ENCODE measurements at places on chromosomes 12 and 14.

DNA sequence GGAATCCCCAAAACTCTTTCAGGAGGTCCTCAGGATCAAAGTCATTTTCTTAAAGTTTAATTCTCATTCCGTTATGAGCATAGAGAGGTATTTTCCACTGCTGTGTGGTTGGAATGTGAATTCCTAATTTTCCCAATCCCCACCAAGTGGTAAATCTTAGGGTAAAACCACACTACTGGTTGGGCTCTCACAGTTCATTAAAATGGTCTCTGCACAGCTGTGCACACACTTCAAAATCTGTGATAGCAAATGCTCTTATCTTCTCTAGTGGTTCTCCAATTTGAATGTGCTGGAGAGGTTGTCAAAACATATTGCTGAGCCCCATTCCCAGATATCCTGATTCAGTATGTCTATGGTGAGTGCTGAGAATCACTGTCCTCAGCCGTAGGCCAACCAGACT lies 189.1 kb downstream of the BMP4 start:
- DNase-seq, result no peak

DNA sequence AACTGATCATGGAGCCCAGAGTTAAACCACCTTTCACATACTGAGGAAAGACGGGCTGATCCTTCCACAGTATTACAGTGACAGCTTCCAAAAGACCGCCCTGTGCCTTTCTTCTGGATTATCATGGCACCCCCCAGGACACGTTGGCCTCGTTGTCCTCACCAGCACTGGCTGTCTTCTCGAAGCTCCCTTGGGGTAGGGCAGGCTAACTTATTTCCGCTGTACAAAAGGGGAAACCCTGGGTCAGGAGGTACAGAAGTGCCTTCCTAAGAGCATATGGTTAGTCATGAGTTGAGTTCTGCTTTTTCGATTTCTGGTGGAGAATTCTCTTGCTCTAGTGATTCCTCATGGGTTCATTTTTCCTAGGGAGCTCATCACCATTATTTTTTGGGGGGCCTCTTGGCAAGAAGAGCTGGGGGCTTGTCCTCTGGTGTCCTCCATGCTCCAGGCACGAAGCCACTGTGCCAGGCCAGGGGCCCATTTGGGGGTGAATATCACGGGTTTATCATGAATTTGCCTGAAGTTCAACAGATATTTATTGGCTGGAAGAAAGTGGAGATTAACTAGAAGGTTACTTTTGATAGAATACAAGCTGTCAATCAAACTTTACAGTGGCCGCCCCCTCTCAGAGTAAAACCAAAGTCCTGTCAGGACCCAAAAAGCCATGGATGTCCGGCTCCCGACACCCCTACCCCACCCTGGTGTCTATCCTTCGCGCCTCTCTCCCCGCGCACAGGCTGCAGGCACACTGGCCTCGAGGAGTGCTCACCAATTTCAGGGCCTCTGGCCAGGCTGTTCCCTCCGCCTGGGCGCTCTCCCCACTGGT lies 8.8 kb upstream of the TRAF3 start:
- no peak for DNase-seq

- no peak for DNase-seq
Observed at GRCh38 chr12:108645686-108646599, 12.2 kb upstream of the SELPLG start.

DNA sequence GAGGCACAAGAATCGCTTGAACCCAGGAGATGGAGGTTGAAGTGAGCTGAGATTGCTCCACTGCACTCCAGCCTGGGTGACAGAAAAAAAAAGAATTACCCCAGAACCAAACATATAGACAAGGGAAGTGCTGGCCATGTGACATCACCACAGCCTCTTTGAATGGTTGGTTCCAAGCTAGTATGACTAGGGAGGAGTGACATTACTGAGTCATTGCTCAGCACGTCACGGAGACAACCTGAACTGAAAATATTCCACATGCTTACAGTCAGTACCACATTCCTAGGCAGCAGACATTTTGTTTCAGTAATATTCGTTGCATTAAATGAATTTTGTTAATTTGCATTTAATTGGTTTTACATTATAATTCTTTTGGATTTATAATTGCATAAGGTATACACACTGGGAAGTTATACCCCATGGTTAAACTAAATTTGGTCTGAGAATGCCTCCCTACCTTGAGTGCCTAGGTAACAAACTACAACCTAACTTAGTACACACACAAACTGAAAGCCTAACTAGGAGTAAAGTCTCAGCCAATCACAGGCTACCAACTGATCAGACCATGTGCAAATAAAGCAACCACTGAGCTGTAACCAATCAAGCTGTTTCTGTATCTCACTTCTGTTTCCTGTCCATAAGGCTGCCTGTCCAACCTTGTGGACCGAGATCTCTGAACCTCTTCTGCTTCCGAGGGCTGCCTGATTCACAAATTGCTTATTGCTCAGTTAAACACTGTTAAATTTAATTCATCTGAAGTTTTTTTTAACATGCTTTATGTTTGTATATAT lies 164.4 kb downstream of the CAND1 start:
- DNase-seq, result no peak

DNA sequence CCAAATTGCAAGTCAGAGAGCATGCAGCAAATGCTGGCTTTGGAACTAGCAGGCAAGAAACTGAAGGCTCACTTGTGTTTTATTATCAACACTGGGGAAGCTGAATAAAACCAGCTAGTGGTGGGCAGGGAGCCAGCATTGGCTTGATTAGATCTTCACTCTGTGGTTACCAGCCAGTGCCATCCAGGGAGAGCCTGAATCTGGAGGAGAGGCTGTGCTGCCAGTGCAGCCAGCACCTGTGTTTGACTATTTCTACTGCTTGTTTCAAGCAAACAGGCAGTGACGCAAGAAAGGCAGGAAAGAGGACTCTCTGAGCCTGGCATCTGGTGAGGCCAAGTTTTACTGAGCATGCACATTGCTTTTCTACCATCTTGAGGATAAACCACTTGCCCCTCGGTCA lies 247.0 kb downstream of the PHLDA1 start:
- DNase-seq, result peak; percentile 75

All from pancreas (tissue), 10 donors.